ENCODE measurements at places on chromosomes 2 and 18.
A peak's percentile ranks its signal among the peaks of the same experiment; 100 is the strongest.

DNA sequence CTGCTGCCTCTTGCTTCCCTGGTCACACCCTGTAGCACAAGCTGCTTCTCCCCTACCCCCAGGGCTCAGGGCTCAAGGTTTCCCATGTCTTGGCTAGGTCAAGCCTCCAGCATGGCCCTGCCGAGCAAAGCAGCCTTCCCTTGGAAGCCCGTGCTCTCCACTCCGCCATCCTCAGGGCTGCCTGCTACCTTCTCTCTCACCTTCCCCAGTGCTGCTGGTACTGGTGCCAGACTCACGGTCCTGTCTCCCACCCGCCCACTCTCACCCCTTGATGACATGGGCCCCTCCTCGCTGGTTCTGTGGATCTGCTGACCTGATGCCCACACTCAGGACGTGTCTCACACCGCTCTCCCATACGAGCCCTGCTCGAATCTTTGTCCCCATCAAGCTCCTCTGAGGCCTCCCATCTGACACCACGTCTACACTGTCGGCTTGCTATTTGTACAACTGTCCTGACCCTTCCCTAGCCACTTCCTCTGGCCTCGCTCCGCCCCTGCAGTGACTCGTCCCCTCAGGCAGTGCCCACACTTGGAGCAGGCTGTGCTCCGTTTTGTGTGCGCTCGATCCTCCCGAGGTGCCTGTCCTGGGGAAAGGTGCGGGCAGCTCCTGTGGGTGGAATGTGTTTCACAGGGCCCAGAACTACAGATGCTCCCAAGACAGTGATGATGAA lies 49.9 kb downstream of the ZAP70 start:
- no peak for DNase-seq

DNA sequence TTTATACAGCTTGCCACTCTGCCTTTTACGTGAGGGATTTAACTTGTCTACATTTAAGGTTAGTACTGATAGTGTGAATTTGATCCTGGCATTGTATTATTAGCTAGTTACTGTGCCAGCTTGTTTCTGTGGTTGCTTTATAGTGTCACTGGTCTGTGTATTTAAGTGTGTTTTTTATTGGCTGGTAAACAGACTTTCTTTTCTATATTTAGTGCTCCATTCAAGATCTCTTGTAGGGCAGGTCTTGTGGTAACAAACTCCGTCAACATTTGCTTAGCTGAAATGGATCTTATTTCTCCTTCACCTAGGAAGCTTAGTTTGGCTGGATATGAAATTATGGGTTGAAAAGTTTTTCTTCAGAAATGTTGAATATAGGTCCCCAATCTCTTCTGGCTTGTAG lies 1971.0 kb upstream of the LRRTM1 start:
- no peak for DNase-seq

DNA sequence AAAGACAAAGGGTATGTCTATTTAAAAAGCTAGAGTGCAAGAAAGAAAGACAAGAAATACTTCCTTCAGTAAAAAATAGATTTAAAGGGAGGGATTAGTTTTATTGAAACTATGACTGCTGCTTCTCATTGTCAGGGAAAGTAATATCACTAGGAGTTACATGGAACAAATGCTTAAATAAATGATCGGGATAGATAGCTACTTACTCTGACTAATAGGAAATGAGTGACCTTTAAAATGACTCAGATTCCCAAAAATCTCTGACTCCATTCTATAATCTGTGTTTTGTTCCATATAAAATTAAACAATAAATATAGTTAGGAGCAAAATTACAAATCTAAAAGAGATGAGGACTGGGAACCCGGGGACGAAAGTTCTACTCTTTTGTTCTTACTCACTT lies 669.3 kb downstream of the NR4A2 start:
- DNase-seq = no peak

DNA sequence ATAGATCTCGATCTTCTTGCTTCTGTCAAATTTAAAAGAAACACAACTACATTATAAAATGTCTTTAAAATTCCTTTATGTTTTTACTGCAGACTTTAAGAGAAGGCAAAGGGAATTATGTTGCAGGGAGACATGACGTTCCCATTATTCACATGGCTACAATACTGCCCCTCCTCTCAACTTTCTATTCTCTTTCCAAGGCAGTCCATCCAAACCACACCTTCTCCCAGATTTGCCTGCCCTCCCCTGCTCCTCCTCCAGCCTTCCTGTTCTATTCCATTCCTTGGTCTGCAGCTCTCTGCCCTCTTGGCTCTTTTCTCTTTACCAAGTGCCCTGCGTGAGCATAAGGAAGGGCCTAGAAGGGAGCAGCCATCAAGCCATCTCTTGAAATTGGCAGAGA lies 61.3 kb downstream of the NABP1 start:
- no peak for DNase-seq

DNA sequence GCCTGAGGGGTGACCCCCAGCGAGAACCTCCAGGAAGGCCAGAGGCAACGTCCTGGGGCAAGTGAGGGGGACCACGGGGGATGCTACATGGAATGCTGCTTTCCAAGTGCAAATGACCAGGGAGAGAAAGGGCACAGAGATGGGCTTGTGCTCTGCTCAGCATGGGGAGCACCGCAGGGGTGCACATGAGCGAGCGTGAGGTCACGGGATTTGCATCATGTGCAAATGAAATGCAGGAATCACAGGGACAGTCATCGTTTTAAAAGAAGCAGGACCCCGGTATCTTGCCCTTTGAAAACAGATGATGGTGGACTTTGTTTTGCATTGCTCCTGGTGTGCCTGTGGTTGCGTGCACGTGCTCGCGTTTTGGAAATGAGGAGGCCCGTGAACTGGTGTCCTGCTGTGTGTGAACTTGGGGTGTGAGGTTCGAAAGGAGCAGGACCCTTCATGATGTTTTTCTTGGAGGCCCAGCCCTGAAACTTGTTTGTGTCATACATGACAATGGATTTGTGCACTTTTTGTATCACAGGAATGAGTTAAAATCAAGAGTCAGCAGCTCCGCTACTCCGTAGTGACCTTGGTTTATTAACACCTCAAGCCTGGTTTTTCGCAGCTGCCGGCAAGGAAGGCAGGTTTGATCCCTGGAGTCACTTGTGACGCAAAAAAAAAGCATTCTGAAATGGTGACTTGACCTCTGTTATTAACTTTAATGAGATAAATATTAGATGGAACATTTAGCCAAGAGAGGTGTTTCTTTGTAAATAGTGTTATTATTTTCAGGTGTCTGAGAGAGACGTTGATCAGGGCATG lies 234.5 kb downstream of the LDLRAD4 start:
- no peak for DNase-seq

GRCh38 chr2:3666613-3666975 lies 8.6 kb downstream of the ALLC start:
- no peak for DNase-seq

DNA sequence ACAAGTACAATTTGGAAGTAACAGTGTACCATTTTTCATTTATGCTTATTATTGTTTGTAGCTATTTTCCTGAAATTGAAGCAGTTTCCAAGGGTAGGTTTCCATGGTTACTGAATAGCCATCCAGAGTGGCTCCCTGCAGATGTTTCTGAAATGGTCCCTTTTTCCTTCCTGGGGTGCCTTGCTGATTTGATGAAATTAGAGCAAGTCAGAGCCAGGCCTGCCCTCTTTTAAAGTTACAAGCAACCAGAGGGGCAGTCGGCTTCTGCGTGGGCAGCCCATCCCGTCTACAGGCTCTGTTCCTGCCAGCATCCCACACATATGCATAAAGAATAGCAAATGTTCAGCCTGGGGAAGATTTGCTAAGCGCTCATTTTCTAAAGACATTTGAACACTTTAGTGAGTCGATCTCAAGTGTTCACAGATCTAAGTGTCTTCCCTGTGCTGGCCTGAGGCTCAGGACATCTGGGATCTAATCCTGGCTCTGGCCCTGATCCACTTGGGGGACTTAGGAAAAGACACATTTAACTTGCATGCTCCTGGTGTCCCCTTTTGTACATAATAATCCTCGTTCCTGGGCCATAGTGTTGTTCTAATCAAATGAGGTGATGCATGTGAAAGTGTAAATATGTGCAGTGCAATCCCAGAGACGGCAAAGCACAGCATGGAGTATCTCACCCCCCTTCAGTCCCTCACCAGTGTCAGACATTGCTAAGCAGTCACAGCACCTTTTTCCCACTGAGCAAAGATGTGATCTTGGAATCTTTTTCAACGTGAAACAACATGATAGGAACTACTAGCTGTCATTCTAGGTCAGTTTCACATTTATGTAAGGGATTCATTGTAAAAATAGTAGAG lies 92.2 kb downstream of the STPG4 start:
- DNase-seq = no peak

DNA sequence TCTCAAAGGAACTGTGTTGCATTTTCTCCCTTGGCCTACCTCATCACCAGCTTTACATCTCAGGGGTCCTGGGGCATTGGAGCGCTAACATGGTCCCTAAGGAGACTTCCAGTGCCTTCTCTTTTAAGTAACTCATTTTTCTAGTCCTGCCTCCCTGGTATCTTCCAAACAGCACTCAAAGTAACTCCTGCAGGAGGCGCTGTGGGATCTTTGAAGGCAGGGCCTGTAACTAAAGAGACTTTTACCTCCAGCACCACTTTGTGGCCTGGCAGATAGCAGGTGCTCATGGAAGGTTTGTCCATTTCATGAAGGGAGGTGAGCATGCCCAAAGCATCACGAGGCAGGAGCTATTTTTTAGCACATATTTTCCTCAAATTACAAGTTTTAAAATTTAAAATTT lies 411.0 kb upstream of the GYPC start:
- DNase-seq = no peak

DNA sequence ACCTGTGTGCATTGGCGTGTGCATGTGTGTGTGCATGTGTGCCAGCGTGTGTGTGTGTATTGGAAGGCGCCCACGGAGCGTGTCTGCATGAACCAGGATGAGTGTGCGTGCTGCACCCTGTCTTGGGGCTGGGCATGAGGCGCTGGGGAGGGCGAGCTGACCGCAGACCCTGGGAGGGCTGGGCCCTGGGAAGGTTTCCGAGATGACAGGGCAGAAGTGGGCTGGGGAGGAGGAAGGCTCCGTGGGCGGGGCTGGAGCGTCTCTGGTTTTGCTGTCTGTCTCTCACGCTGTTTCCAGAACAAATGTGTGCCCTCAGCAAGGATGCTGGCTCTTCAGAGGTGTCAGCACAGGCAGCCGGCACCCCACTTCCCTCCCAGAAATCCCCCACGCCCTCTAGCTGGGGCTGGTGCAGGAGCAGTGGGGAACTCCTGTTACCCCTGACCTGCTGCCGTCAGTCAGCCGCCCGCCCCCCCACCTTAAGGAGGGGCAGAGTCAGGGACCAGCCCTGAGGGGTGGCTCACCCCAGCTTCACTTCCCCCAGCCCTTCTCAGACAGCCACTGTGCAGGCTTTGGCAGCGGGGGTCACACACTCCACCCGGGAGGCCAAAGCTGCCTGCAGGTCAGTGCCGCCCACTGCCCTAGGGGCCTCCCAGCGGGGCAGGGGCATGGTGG lies at the start of gene GPR35:
Gene GPR35 (plus strand): TSS at position 531 of the 672 bp plus-strand sequence. CDS start 4,473 bp downstream, outside the sequence.
- no peak for DNase-seq

DNA sequence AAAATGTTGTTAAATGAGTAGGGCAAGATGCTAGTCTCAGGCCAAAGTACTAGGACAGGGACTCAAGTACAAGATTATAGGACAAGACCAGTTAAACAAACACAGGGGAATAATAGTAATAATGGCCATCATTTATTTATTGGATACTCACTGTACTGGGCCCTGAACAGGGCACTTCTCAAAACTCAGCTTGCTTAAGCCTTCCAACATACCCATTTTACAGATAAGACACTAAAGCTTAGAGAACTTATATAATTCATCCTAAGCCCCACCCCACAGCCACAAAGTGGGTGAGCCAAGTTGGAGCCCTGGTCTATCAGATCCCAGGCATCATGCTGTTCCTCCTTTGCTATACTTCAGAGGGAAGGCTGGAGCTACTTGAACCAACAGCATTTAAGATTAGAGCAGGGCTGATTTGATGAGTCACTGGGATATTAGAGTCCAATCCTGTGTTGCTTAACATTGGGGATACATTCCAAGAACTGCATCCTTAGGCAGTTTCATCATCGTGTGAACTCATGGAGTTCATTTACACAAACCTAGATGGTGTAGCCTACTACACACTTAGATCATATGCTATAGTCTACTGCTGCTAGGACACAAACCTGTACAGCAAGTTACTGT lies 153.6 kb downstream of the MTCL1 start:
- no peak for DNase-seq

GRCh38 chr2:1708476-1709334 lies 35.6 kb downstream of the PXDN start:
- DNase-seq = no peak

GRCh38 chr2:101087638-101088037 lies 63.5 kb downstream of the TBC1D8 start:
- DNase-seq = no peak

- DNase-seq = no peak
These were observed 14.9 kb upstream of the MSH6 start for GRCh38 chr2:47767880-47768609.

GRCh38 chr2:45874344-45874743 lies 222.9 kb downstream of the PRKCE start:
- DNase-seq = no peak

DNA sequence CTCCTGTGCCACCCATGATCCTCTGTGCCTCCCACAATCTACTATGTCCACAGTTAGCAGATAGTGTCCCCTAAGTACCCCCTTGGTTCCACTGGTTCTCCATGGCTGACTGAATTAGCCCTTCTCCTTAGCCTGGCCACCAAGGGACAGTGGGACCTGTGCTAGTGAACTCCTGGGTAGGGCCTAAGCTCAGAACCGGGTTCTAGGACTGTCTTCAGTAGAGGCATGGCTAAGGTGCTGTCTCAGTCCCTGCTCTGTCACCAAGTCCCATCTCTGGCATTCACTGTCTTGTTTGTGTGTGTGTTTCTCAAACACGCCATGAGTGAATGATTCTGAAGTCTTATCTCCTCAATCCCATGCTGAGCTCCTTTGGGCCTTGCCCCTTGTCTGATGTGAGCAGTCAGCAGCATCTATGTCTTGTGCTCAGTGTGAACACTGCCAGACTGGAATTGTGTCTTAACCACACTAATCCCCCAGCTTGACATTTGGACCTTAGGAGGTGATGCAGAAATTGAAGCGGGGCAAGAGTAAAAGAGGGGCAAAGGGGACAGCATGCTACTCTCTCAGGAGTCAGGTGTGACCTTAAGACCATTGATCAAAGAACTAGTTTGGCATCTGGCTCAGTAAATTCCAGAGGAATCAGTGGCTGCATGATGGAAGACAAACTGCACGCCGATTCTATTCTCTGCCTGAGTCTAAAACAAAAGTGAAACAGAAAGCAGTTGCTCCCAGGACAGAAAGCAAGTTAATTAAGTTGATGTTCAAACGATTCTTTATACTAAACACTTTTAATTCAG lies 190.5 kb downstream of the ALPK2 start:
- no peak for DNase-seq

DNA sequence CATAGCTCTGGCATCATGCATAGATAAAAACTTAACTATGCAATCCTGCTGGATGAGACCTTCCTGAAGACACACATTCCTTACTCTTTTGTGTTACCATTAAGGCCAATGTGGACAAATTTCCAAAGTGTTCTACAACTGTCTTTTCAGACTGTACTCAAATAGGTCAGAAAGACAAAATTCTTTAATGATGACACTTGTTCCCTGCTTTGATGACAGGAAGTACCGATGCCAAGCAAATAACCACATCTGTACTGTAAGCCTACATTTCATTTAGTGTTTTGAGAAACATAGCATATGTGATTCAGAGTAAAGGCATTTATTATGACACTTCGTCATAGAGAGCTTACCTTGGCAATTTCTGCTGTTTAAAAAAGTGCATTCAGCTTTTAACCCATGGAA lies 55.0 kb downstream of the PMAIP1 start:
- peak; percentile 22 for DNase-seq

- no peak for DNase-seq
These were observed 40.6 kb upstream of the LAMA1 start for GRCh38 chr18:7158216-7158615.

GRCh38 chr2:135607561-135607960 lies 76.3 kb downstream of the R3HDM1 start:
- DNase-seq = no peak
